Cerebellar nuclear complex (tissue), 1 donor: ENCODE measurements at places on chromosomes 1 and 21.

GRCh38 chr1:189500778-189501177 lies 976.9 kb downstream of the BRINP3 start:
- no peak for DNase-seq

- DNase-seq: no peak
Observed at GRCh38 chr1:41169066-41169798, 72.9 kb downstream of the SCMH1 start.

DNA sequence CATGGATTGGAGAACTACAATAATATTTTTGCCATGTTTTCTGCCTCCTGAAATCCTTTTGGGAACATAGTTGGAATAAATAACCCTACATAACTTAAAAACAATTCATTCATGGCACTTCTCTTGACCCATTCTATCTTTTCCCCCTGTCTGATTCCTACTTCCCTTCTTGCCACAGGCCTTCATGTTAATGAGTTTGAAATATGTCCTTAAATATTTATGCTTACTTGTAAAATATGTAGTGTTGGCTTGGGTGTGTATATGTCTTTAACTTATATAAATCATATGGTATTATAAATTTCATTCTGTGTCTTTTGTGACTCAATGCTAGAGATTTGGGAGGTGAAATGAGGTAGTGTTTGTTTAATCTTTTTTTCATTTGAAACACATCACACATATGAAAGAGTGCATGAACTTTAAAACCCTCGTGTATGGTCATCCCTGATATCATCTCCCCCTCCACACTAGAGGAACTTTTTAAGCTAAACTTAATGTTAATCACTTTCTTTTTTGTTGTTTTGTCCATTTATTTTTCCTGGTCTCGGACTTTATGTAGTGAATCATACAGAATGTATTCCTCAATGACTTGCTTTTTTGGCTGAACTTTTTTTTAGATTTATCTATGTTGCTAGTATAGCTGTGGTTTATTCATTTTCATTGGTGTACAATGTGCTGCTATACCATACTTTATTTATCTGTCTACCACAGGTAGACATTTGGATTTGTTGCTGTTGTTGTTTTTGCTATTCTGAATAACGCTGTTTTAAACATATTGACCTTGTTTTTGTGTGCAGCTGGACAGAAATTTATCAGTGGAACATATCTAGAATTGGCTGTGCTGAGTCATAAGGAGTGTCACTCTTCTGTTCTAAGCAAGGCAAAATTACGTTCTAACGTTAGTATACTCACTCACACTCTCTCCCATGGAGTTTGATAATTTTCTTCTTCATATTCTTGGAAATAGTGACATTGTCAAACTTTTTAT lies 441.6 kb downstream of the PLPP3 start:
- DNase-seq: no peak

- no peak for DNase-seq
Observed at GRCh38 chr1:203523667-203524066, 29.7 kb downstream of the OPTC start.

DNA sequence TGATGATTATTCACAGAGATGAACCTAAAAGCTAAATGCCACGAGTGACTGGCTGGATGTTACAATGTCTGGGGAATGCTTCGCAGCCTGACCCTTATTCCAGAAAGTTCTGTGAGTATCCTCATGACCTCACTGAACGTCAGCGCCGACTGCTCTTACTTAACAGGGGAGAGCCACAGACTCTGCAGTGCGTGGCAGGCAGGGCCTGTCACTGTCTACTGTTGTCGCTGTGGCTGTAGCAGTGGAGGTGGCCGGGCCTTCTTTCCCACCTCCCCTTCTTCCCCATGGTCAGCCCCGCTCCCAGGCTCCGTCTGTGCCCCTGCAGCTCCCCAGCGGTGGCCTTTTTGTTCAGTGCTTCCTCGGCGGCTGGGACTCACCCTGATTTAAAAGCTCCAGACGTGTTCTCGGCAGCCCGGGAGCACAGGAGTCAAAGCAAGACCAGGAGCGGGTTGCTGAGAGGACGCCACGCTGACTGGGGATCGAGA lies 52.2 kb upstream of the TARBP1 start:
- DNase-seq: no peak

DNA sequence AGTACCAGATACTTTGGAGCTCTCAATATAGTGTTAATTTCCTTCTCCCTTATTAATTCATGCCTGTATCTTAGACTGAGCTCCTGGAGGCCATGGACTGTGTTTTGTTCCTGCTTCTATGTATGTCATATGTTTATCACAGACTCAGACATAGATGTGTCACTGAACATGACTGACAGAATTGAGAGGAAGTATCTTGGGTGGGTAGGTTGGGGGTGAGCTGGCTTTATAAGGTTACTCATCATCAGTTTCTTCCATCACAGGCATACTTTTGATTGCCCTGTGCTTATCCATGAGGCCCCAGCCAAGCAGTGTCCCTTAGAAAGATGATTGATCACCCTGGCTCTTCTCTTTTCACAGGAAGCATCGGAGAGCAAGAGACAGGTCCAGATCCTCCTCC lies 5.6 kb upstream of the SH3D21 start:
- no peak for DNase-seq

- DNase-seq: no peak
Observed at GRCh38 chr1:23824711-23825075, 536 bp downstream of the HMGCL start.

DNA sequence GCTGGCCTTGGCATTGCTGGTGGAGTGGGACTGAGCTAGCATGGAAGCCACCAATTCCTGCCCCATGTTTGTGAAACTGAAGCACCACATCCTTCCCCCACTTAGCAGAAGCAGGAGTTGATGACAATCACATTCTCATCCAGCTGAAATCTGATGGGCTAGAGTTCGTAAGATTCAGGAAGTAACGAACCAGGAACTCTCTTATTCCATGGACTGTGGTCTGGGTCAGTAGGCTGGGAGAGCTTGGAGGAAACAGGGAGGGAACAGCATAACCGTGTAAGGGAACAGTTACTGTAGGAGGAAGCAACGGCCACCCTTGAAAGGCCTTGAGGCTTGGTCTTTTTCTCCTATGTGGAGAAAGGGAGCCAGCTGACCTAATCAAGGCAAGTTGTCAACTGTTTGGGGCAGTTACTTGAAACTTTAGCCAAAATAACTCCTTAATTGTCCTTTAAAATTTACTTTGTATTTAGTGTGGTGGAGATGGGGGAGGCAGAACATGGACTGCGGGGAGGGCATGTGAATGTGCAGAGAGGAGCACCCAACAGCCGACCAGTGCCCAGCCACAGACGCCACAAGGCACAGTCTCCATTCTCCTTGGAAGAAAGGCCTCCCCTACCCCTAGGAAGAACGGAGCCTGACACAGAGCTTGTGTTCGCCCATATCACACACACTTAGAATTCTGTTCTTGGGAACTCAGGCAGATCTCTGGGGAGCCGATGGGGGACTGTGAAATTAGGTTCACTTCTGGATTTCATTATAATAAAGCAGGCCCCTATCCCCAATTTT lies 2.0 kb upstream of the COQ8A start:
- no peak for DNase-seq

DNA sequence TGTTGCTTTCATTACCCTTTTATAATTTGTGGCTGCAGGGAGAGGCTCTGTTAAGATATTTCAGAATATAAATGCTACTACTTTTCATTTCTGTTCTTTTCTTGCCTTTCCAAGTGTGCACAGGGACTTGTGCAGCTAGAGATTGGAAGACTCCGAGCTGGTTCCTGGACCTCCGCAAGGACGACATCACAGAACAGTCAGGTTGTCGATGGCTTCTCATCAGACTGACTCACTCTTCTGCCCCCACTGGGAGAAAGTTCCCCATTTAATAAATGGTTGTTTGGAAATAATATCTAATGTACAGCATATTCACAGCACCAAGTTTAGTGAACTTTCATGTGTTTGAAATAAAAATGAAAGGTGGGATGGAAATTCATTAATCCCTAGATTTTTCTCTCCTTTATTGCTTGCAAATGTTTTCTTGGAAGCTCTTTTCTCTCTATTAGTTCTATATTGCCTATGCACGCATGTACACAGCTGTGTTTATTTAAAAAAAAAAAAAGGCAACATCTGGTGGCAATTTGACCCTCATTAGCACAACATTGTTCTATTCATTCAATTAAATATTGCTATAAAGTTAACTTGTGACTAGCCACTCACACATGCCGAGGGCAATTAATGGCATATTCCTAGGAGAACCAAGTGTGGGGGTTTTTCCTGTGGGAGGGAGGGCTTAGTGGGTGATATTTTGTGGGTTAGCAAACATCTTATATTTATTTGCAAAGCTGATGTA lies 77.5 kb upstream of the L1TD1 start:
- DNase-seq: no peak

GRCh38 chr1:167935216-167936067 lies 1.0 kb upstream of the DCAF6 start:
- no peak for DNase-seq

GRCh38 chr1:172936088-172936645 lies 114.6 kb downstream of the TNFSF18 start:
- no peak for DNase-seq

GRCh38 chr1:180646547-180646946 lies 14.7 kb downstream of the XPR1 start:
- no peak for DNase-seq

DNA sequence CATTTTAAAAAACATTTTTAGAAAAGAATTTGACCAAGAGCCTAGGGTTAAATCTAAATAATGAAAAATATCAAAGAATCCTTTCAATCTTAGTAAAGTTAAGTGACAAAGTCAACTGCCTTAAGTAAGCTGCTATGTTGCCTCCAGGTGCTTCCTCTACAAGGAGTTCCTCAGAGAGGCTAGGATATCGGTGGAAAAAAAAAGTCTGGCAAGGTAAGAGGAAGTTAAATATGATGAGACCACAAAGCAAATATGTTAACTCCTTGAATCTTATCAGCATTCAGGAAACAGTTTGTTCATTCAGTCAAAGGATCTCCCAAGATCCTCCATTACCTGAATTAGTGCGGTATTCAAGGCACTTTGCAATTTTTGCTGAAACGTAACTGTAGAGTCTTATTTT lies 563.5 kb downstream of the PTPRC start:
- no peak for DNase-seq

- no peak for DNase-seq
Observed at GRCh38 chr1:10677491-10678391, 118.7 kb downstream of the CASZ1 start.

DNA sequence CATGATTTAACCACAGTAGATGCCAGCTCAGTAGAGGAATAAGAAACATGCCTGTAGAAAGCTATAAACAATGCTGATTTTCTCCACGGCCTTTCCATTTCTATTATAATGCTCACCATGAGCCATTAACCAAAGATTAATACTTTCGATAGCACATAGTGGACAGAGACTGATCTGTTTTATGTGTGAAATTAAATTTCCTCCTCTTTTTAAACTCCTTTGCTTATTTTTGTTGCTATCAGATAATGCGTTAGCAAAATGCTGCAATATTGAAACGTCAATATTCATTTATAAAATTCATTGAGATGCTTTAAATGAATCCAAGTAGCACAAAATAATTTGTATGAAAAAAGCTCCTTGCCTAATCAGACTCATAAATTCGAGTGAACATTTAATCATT lies 1807.9 kb downstream of the MRPL39 start:
- DNase-seq: no peak

DNA sequence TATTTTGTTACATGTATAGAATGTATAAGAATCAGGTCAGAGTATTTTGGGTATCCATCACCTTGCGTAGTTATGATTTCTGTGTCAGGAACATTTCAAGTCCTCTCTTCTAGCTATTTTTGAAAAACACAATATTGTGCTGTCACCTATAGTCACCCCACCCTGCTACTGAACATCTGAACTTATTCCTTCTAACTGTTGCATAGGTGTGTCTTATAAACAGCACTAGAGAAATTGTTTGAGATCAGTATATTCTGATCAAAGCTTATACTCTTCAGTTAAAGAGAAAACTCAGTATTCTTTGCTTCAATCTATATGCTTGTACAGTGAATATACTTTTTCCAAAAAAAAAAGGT lies 96.0 kb downstream of the ASH1L start:
- DNase-seq: no peak

DNA sequence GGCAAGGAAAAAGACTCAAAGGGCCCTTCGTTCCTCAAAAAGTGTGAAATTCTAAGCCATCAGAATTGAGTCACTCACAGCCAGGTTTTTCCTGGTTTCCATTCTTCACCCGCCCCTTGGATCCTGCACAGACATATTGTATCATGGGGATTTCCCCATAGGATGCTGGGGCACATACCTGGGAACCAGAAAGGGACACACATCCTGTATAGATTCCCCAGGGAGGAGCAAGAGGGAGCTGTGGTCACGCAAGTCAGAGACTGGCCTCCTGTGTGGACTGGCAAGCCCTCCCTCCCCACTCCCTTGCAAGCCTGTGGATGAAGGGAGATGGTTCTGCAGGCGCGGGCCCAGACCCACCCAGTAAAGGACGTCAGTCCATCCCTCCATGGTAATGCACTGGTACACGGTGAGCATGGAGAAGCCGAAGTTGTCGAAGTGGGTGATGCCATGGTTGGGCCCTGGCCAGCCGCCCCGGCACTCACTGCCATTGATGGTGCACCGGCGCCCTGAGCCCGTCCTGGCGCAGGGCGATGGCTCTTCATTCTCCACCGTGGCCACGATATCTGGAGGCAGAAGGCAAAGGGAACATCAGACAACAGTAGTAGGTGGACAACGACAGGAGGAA lies 23.2 kb downstream of the CACNA1S start:
- no peak for DNase-seq

- DNase-seq: no peak
Observed at GRCh38 chr21:43370888-43371570, 55.9 kb downstream of the SIK1 start.

DNA sequence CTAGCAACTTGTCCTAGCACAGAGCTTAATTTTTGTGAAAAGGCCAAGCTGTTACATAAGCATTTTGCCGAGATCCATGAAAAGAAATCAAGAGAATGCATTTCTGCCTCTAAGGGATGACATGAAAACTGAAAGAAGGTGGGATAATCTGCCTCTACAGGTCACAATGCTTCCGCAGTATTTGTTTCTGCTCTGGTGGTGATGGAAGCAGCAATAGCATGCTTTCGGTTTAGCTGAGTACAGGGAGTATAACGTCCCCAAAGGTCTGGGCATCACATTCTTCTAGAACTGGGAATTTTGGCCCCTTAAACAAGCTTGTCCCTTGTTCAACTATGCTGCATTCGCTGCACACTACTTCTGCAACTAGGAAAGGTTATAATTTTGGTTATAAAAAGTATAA lies 14.4 kb upstream of the MAGI3 start:
- DNase-seq: no peak
